NCI-H524 (cell line): ENCODE measurements at places on chromosomes 13 and 19.
A peak's percentile ranks its signal among the peaks of the same experiment; 100 is the strongest.

- no peak for DNase-seq
Observed at GRCh38 chr13:27593267-27593666, 27.1 kb downstream of the LNX2 start.

DNA sequence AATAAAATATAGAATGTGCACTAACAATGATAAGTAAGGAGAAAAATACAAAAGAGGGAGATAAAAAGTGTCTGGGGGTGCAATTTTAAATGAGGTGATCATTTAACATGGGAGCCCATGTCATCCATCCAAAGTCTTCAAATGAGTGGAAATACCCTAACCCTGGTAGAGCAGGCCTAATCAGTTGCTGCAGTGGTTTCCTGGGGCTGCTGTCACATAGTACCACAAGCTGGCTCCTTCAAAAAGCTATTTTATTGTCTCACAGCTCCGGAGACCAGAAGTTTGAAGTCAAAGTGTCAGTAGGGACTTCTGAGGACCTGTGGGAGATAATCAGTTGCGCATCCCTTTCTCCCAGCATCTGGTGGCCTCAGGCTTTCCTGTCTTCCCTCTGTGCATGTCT, 717.9 kb downstream of the DIAPH3 start:
- no peak for DNase-seq

- no peak for DNase-seq
Observed at GRCh38 chr19:37227996-37228395, 10.0 kb downstream of the ZNF383 start.

DNA sequence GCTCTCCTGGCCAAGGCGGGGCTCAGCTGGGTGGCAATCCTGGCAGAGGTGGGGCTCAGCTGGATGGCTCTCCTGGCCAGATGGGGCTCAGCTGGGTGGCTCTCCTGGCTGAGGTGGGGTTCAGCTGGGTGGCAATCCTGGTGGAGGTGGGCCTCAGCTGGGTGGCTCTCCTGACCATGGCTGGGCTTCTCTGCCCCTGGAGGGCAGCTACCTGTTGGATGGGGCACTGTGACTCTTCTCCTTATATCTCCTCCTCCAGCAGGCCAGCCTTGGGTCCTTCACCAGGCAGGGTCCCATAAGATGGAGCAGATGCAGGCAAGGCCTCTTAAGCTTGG, 16.7 kb downstream of the ZFR2 start:
- no peak for DNase-seq

GRCh38 chr13:47094734-47095434, 198.0 kb upstream of the HTR2A start:
- no peak for DNase-seq

DNA sequence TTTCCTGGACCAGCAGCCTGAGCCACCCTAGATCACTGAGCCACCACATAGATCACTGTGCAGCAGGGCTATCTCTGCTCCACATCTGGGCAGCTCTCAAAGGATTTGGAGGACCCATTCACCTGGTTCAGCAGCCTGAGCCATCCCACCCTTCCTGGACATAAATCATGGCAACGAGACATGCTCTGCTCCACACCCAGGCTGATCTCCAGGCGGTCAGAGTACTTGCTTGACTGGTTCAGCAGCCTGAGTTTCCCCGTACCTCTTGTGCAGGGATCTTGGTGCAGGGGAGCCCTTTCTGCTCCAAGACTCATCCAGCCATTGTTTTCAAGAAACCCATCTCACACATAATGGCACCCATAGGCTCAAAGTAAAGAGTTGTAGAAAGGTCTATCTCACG, 195.3 kb downstream of the LIG4 start:
- no peak for DNase-seq

DNA sequence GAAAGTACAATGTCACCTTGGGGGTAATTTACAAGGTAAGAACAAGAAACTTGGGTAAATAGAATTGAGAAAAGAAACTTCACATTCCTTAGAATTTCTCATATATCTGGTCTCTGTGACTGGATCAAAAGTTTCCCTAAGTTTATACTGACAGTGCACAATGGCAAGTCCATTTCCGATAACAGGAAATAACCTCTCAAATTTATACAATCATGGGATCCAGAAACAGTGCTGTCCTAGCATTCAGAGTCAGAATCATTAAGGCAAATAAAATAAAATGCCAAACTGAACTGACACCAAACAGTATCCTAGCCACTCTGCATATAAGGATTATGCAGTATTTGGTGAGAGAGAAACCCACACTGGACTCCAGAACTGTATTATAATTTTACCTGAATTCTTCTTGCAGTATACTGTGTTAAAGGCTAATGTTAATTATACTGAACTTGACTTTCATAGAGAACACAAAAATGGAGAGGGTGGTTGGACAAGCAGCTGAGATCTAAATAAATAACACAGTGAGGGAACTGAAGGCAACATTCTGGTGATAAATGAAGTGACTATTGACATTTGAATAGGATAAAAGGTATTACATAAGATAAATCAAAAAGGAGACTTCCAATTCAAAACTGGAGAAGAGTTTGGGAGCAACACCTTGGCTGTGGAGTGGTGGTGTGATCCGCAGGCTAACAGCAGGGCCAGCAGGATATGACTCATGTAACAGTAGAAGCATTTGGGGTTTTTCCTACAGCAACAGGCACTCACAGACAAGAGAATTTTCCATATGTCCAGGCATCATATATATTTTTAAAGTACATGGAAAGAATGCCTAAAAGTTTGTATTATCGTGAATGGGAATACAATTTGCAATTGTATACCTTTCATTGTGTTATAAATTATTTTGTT, 932.5 kb upstream of the MIR17HG start:
- no peak for DNase-seq

DNA sequence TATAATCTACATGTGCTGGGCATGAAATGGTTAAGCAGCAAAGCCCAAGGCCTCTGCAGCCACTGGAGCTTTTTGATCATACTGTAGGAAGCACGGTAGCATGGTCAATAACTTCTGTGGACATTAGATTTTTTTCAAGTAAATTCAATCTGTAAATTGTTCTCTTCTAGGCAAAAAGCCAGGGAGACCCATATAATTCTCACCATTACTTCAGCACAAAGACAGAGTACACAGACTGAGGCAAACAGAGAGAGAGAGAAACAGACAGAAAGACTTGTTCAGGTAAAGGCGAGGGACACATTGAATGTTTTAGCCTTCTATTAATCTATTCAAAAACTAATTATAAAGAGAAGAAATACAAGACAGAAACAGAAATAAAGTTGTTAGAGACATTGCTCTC, 349.4 kb downstream of the RFC3 start:
- DNase-seq, result no peak

- no peak for DNase-seq
Observed at GRCh38 chr13:72062566-72062965, 195.6 kb upstream of the DACH1 start.

DNA sequence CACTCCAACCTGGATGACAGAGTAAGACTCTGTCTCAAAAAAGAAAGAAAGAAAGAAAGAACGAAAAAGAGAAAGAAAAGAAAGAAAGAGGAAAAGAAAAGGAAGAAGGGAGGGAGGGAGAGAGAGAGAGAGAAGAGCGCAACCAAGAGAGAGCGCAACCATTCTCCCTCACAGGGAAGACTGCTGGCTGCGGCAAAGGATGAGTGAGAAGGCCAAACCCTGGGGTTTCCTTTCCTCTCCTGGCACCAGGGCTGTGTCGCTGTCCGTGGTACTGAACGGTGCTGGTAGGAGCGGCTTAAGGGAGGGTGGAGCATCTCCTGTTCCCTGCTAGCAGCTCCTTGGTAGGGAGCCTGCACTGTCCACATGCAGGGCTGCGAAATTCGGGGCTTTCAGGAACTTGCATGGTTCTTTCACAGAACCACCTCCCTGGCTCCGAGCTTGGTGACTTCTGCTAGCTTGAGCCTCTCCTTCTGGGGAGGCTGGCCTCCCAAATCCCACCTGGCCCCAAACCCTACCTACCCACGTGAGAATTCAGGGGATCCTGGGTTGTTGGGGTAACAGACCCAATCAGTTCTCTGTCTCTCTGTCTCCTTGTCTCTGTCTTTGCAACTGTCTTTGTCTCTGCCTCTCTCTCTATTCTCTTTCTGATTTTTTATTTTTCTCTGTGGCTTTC, 51.1 kb upstream of the ZNRF4 start:
- no peak for DNase-seq

DNA sequence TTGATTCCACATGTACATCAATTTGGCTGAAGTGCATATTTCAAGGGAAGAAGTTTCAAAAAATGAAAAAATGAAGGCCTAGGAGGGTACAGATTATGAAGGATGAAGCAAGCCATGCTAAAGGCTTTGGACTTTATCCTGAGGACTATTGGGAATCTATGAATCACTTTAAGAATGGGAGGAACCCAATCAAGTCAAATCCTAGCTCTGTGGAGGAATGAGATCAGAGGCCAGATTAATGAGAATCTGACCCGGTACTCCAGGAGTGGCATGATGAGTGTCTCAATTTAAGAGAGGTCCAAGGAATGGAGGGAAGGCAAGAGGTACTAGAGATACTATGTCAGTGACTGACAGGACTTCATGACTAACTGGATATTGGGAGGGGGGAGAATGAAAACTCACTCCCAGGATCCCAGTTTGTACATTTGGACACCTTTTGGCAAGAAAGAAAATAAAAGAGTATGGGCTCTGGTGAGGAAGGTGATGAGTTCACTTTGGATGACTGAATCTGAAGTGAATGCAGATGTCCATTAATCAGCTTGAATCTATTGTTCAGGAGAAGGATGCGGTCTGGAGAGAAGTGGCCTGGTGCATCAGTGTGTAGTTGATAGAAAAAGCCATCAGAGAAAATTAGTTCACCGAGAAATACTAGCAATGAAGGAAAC, 349.0 kb downstream of the EFNB2 start:
- DNase-seq, result no peak

- no peak for DNase-seq
Observed at GRCh38 chr13:40350283-40350992, 316.0 kb downstream of the FOXO1 start.

GRCh38 chr13:35768073-35768472, 291.6 kb upstream of the MAB21L1 start:
- peak; percentile 91 for DNase-seq

GRCh38 chr13:67318860-67319259, 88.7 kb upstream of the PCDH9 start:
- DNase-seq, result no peak

- no peak for DNase-seq
Observed at GRCh38 chr13:44537248-44537647, 38.9 kb downstream of the TSC22D1 start.

GRCh38 chr13:109088624-109088917, 459.2 kb downstream of the MYO16 start:
- DNase-seq, result no peak

DNA sequence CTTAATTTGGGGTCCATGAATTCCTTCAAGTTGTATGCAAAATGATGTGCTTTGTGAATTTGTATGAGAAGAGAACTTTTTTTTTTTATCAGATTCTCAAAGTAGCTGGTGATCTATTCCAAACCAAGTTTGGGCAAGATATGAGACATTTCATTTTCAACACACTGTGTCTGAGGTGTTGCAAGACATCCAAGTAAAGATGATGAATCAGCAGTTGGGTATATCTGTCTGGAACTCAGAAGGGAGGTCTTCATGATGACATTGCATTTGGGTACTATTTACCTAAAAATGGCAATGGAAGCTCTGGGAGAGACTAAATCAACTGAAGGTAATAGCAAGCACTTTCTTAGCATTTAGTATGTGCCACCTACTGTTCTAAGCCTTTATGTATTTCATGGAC, 2.8 kb downstream of the FAM124A start:
- no peak for DNase-seq

DNA sequence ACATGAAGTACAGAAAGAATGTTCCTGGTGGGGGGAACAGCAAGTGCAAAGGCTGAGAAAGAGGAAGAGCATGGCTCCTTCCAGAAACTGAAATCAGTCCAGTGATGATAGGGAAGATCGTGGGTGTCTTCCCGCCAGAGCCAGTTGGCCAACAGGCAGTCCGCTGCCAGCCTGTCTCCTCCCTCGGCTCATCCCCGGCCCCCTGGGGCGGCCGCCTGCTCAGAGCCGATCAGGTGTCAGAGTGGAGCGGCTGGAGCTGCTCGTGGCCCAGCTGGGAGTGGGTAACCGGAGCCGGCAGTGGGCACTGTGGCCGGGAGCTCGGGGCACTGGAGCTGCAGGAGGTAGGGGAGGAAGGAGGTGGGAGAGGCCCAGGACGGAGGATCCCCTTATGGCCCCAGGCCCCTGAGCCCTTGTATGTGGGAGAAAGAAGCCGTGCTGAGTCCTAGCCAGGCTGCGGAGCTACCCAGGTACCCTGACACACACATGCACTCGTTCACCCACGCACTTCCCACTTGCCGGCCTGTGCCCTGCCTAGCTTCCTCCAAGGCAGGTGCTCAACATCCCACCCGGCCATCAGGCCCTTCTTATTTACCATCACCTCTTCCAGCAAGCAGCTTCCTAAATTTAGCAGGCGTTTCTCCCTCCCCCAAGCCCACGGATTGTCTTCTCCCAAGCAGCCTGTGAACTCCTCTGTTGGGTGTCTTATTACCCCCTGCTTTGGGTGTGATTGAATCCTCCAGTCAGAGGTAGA, 1.7 kb downstream of the ANKRD24 start:
- peak; percentile 89 for DNase-seq

DNA sequence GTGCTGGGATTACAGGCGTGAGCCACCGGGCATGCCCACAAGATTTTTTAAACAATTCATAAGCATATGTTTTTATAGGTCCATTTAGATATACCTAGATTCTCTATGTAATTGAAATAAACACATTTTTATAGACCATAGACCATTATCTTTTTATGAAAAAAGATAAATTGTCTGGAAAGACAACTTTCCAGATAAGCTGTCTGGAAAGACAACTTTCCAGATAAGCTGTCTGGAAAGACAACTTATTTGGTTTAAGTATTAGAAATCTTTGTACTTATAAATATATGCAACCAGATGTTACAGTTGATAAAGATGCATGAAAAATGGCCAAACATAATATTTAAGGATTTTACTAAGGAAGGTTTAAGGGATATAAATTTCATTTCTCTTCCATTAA, 538.5 kb downstream of the GPC6 start:
- DNase-seq, result no peak

DNA sequence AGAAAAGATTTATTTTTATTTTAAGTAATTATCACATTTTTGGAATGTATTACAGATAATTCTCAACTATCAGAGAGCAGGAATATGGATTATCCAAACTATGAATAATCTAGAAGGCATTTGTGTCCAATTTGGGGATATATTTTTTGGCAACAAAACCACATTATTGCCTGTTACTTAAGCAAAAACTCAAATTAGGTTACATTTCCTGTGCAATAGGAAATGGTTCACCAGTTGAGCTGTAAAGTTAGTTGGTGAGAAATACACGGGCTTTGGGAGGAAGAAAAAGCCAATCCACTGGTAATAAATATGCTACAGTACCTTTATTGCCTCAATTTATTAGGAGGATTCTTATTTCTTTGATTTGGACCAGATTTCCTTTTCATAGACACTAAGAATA, 1075.2 kb downstream of the PCDH9 start:
- no peak for DNase-seq

GRCh38 chr19:48500830-48501493, 10.7 kb downstream of the LMTK3 start:
- no peak for DNase-seq

GRCh38 chr19:43662487-43662886, 7.5 kb downstream of the PLAUR start:
- peak; percentile 7 for DNase-seq
